Endodermal cell (in vitro differentiated cells): ENCODE measurements at places on chromosomes 1 and 21. TPM values are rescaled to one million over a fixed set of nuclear protein-coding genes. Genes with fewer than 3 reads are reported as not detected.

The TRAF3IP3 gene
- not detected in 3 replicates for total RNA-seq

The PGLYRP3 gene
- not detected in 2 replicates for total RNA-seq

The C1QTNF12 gene
- 8.0 and 8.1 TPM in 2 replicates for total RNA-seq

The LRRIQ3 gene
- 0.54 to 1.6 TPM (median 1.2 TPM) in 3 replicates for total RNA-seq

The ADGRL2 gene
- total RNA-seq, result 58.7 to 66.8 TPM (median 61.6 TPM) in 3 replicates

The LRRN2 gene
- total RNA-seq, result 4.6 to 11.5 TPM (median 11.4 TPM) in 3 replicates

The PROX1 gene
- total RNA-seq, result 1.5 and 1.9 TPM in 2 replicates

The ZNF593OS gene
- total RNA-seq, result not detected in 2 replicates

The TPR gene
- total RNA-seq, result 122 and 124 TPM in 2 replicates

The CEP170 gene
- total RNA-seq, result 88.6 to 99.8 TPM (median 99.0 TPM) in 3 replicates

- no peaks in the 10 kb centered on the region for H3K4me1 ChIP-seq
- no peaks in the 10 kb centered on the region for H3K27me3 ChIP-seq
- peak overlapping the region; percentile 94 for H3K27ac ChIP-seq
Measured at GRCh38 chr1:185155600-185156287, 1.0 kb downstream of the TRMT1L start.

DNA sequence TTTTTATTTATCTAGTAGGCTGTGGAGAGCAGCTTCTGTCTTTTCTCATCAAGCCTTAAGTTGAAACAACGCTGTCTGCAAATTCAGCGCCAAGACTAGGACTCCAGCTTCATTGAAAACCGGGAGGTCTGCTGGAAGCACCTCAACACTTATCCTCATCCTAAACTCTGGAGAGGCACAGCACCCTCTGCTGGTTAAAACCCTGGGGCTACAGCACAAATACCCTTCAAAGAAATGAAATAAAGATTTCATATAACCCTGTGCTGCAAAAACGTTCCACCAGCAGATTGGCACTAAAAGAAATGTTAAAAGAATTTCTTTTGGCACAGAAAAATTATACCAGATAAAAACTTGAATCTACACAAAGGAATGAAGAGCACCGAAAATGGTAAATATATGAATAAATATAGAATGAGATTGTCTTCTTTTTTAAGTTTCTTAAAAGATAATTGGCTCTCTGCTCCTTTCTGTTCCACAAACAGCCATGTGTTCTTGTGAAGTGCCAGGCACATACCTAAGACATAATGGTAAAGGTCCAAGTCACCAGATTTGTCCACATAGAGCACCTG is 227.7 kb upstream of the SAMSN1 start:
- DNase-seq, result peak; percentile 88
- no peaks in the 10 kb centered on the region for H3K4me1 ChIP-seq
- no peaks in the 10 kb centered on the region for H3K27me3 ChIP-seq
- H3K36me3 ChIP-seq, result no peaks in the 10 kb centered on the region
- no peak overlapping the region for H3K4me3 ChIP-seq

DNA sequence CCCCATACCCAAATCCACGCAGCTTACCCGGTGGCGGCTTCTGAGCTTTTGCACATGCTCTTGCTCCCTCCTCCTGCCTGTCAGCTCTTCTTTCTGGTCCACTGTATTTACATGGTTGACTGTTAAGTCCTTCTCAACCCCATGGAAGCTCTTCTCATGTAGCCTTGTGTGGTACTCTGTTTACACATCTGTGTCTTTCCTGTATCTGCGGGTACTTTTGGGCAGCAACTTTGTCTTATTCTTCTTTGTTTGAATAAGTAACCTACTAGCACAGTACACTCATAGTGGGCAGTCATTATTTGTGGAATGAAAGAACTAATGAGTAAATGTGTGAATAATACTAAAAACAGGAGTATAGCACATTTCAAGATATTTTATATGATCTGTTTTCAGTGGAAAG is 88.5 kb upstream of the GPR88 start:
- no peak for DNase-seq
- no peaks in the 10 kb centered on the region for H3K4me1 ChIP-seq
- no peaks in the 10 kb centered on the region for H3K27me3 ChIP-seq
- H3K36me3 ChIP-seq, result peaks cover 40% of the 10 kb centered on the region
- no peak overlapping the region for H3K4me3 ChIP-seq

GRCh38 chr1:208450958-208451357 is 206.8 kb upstream of the PLXNA2 start:
- no peaks in the 10 kb centered on the region for H3K27me3 ChIP-seq
- no peaks in the 10 kb centered on the region for H3K36me3 ChIP-seq
- no peak overlapping the region for H3K27ac ChIP-seq
- no peak overlapping the region for H3K4me3 ChIP-seq
- H3K4me1 ChIP-seq, result peaks cover 3% of the 10 kb centered on the region

DNA sequence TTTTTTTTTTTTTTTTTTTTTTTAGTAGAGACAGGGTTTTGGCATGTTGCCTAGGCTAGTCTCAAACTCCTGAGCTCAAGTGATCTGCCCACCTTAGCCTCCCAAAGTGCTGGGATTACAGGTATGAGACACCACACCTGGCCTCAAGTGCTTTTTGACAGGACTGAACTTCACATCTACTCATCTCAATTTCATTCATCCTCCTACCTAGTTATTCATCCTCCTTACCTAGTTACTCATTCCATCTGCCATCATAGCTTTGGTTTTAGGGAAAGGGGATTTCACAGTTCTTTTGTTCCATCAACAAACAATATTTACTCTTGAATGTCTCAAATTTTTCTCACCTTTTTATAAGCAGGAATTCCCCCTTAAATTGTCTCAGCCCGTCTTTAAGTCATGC is 38.6 kb upstream of the RALGPS2 start:
- no peak overlapping the region for H3K4me3 ChIP-seq
- H3K27me3 ChIP-seq, result no peaks in the 10 kb centered on the region
- no peak overlapping the region for H3K27ac ChIP-seq

GRCh38 chr1:173328961-173329360 is 121.8 kb upstream of the TNFSF4 start:
- H3K4me1 ChIP-seq, result peaks cover 4% of the 10 kb centered on the region
- no peaks in the 10 kb centered on the region for H3K27me3 ChIP-seq

GRCh38 chr21:38804789-38805327 is 871 bp upstream of the ETS2 start:
- DNase-seq, result peak; percentile 84
- no peaks in the 10 kb centered on the region for H3K27me3 ChIP-seq
- H3K4me1 ChIP-seq, result peaks cover 2% of the 10 kb centered on the region
- peak overlapping the region; percentile 98 for H3K4me3 ChIP-seq
- no peak overlapping the region for H3K27ac ChIP-seq
- peaks cover 23% of the 10 kb centered on the region for H3K36me3 ChIP-seq

DNA sequence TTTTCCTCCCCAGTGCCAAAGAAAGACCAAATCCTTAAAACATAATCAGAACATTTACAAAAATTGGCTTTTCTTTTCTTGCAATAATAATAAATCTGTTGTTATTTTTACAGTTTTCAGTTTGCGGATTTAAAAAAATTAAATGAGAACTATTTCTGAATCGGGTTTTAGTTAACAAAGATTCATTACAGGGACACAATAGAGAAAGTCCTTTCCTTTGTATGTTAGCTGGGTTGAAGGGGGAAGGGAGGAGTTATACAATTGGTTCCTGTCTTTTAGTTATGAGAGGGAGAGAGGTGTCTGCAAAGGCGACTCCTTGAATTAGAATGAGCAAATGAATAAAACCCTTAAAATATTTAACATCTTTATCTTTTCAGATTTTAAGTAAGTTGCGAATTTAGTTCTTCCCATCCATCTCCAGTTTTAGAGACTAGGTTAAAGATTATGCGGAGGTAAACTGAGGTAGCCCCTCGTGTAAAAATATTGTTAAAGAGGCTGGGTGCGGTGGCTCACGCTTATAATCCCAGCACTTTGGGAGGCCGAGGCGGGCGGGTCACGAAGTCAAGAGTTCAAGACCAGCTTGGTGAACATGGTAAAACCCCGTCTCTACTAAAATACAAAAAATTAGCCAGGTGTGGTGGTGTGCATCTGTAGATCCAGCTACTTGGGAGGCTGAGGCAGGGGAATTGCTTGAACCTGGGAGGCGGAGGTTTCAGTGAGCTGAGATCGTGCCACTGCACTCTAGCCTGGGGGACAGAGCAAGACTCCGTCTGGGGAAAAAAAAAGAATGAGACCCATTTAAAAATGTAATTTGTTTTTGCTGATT is 3.9 kb downstream of the SPEN start:
- H3K4me1 ChIP-seq, result peaks cover 4% of the 10 kb centered on the region
- peak overlapping the region; percentile 74 for H3K27ac ChIP-seq
- H3K27me3 ChIP-seq, result no peaks in the 10 kb centered on the region
- DNase-seq, result no peak
- H3K4me3 ChIP-seq, result peak overlapping the region; percentile 97
- peaks cover 4% of the 10 kb centered on the region for H3K36me3 ChIP-seq

DNA sequence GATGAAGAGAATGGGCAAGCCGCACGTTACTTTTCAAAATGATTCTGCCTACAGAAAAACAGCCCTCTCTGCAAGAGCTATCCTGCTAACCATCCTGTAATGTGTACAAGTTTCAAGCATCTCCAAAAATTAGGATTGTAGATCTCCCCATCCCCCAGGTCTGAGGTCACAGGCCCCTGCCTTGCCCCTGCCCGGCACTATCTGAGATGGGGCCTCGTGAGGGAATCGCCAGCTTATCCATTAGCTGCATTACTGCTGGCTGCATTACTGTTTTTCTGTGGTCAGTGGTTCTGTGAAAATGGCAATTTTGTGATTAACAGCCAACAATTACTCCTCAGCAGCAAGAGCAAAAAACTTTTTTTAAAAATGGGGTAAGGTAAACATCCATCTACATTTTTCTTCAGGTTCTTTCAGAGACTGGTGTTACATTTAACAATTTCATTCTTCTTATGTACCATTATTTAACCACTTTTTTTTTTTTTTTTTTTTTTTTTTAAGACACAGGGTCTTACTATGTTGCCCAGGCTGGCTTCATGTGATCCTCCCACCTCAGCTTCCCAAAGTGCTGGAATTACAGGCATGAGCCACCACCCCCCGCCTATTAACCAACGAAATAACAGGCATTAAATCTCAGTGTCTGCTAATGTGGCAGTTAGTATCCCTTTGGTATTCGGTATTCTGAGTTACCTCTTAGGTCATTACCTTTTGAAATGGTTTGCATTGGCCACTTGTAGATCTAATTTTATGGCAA is 83.8 kb downstream of the MRPL37 start:
- H3K27ac ChIP-seq, result no peak overlapping the region
- peaks cover 67% of the 10 kb centered on the region for H3K36me3 ChIP-seq
- DNase-seq, result no peak
- H3K4me3 ChIP-seq, result no peak overlapping the region
- peaks cover 41% of the 10 kb centered on the region for H3K4me1 ChIP-seq

- no peak overlapping the region for H3K27ac ChIP-seq
- H3K36me3 ChIP-seq, result no peaks in the 10 kb centered on the region
- peaks cover 80% of the 10 kb centered on the region for H3K27me3 ChIP-seq
- no peak overlapping the region for H3K4me3 ChIP-seq
- no peak for DNase-seq
- no peaks in the 10 kb centered on the region for H3K4me1 ChIP-seq
Measured at GRCh38 chr1:18118491-18118890, 10.9 kb downstream of the IGSF21 start.

DNA sequence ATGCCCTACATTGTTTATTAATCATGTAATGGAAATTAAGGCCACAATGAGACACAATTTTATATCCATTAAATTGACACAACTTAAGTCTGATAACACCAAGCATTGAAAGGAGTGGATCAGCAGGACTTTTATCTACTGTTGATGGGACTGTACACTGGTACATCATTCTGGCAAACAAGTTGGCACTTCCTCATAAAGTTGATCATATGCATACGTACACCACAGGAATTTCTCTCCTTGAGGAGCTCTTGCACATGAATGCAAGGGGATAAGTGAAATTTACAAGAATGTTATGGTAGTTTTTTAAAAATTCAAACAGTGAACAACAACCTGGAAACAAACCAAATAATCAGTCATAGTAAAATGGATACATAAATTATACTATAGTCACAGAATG is 20.1 kb downstream of the RAVER2 start:
- no peak for DNase-seq
- no peaks in the 10 kb centered on the region for H3K4me1 ChIP-seq
- H3K4me3 ChIP-seq, result no peak overlapping the region
- no peak overlapping the region for H3K27ac ChIP-seq

DNA sequence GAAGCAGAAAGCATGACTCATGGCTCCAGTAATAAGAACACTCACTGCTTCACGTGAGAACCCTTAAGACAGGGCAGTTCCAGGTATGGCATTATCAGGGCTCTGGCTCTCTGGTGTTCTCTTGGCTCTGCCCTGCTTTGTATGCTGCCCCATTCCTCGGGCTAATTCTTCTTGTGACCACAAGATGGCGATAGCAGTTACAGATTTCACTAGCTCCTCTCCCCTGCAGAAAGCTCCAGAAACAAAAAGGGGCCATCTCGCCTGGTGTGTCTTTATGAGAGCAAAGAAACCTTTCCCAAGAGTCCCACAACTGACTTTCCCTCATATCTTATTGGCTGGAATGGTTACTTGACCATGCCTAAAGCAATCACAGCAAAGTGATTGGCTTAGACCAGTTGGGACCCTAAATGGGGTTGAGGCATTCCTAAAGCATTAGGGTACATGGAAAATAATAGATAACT is 60.1 kb downstream of the F3 start:
- no peak overlapping the region for H3K4me3 ChIP-seq
- peak; percentile 82 for DNase-seq
- H3K36me3 ChIP-seq, result no peaks in the 10 kb centered on the region
- H3K27ac ChIP-seq, result no peak overlapping the region

DNA sequence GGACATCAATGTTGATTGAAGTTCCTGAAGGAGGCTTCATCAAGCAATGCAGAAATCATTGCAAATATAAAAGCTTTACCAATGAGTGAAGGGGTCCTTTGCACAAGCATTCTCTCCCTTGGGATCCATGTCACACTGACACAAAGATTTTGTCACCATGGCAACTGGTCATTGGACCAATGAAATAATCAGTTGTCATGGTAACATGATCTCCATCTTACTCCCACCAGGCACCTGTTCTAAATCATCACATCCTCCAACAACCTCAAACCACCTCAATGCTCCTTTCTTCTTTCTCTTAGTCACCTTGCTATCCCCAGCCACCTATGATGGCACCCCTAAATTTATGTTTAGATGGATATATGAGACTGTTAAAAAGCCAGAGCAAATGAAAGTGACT is 13.5 kb upstream of the FOXJ3 start:
- DNase-seq, result no peak
- no peaks in the 10 kb centered on the region for H3K36me3 ChIP-seq
- H3K27me3 ChIP-seq, result no peaks in the 10 kb centered on the region
- H3K4me1 ChIP-seq, result no peaks in the 10 kb centered on the region
- no peak overlapping the region for H3K27ac ChIP-seq

GRCh38 chr1:216499581-216500272 is 76.5 kb upstream of the USH2A start:
- H3K27me3 ChIP-seq, result no peaks in the 10 kb centered on the region
- DNase-seq, result no peak
- no peak overlapping the region for H3K4me3 ChIP-seq
- H3K4me1 ChIP-seq, result no peaks in the 10 kb centered on the region
- H3K27ac ChIP-seq, result no peak overlapping the region
